ENCODE measurements at places on chromosomes 5 and 9.

DNA sequence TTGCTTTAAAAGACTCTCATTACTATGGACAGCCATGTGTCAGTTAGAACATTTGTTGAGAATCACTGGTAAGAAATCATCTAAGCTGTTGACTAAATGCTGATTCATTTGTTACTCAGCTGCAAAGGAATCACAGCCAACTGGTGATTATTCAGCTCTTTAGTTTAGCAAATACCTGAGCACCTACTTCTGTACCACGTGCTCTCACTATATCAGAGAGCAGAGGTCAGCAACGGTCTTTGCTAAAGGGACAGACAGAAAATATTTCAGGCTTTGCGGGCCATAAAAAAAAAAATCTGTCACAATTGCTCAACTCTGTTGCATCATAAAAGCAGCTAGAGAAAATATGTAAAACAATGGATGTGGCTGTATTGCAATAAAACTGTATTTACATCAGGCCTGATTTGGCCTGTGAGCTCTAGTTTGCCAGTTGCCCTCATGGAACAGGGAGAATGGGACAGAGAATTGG lies 377.6 kb downstream of the DNAH5 start:
- DNase-seq, result peak; percentile 11

DNA sequence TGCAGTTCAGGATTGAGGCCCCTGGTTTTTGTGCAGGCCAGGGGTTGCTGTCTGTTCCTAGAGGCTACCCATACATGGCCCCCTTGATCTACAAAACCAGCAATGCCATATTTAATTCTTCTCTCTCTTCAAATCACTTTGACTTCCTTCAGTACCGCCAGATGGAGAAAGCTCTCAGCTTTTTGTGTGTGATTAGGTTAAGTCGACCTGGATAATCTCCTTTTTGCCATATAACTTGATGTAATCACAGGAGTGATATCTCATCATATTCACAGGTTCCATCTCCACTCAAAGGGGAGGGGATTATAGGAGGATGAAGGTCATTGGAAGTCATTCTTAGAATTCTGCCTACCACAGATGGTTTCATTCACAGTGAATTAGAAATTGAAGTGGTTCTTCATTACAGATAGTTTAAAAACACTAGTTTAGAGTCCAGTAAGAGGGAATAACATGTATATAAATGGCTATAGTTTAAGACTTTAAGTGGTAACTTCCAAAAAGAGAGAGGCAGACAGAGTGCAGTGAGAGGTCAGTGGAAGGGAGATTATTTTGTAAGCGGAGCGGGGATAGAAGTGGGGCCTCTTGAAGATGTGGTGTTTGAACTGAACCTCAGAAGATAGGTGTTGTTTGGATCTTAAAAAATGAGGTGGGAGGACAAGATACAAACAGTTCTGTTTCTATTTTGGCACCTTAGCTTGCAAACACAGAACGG lies 85.9 kb downstream of the GALNT10 start:
- DNase-seq, result no peak

- no peak for DNase-seq
These were observed 2.4 kb downstream of the CD180 start for GRCh38 chr5:67194166-67194565.

- no peak for DNase-seq
These were observed 4.6 kb upstream of the TERT start for GRCh38 chr5:1299511-1299850.

DNA sequence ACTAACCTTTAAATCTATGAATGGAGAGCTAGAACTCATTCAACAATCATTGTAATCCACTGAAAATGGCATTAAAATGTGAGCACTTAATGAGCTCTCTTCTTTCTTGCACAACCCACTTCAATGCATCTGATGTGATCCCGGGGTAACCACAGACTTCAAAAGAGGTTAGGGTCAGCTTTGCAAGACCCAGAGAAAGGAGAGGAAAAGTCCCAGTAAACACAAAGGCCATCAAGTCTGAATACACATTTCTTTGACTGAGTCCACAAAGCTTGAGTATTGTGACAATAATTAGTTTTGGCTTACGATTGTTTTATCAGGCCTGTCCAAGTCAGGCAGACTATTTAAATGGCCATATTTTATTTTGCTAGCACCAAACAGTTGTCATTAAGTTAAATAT lies 148.8 kb upstream of the ZNF608 start:
- no peak for DNase-seq

- no peak for DNase-seq
These were observed 323.9 kb downstream of the TMEM161B start for GRCh38 chr5:87944553-87945285.

DNA sequence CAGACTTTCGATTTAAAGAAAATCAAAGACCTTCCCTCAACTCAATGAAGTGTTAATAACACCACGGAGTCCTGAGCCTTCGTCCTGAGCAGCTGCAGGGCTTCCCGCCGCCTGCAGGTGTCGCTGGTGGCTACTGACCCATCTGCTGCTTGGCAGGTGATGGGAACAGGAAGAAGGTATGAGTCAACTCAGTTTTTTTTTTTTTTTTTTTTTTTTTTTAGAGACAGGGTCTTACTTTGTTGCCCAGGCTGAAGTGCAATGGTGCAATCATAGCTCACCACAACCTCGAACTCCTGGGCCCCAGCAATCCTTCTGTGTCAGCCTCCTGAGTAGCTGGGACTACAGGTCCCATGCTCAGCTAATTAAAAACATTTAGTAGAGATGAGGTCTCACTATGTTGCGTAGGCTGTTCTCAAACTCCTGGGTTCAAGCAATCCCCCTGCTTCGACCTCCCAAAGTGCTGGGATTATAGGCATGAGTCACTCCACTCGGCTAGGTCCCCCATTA lies 185.7 kb upstream of the IL12B start:
- DNase-seq, result no peak

GRCh38 chr5:1724822-1725602 lies 74.6 kb downstream of the MRPL36 start:
- peak; percentile 3 for DNase-seq

GRCh38 chr5:141399555-141400258 lies 2.0 kb downstream of the PCDHGB5 start:
- no peak for DNase-seq

DNA sequence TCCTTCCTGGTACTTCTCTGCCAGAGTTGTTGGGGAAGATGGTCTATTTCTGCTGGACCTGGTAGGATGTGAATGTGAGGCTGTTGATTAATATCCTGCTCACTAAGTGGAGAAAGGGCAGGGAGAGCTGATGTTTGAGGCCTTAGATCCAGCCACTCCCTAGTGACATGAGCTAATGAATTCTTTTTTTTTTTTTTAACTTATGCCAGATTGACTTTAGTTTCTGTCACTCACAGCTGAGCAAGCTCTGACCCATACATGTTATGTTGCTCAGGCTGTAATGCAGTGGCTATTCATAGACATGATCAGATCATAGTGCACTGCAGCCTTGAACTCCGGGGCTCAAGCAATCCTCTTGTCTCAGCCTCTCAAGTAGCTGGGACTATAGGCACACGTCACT lies 75.1 kb upstream of the SPRY4 start:
- no peak for DNase-seq
